ENCODE measurements at places on chromosomes 5 and 9.

DNA sequence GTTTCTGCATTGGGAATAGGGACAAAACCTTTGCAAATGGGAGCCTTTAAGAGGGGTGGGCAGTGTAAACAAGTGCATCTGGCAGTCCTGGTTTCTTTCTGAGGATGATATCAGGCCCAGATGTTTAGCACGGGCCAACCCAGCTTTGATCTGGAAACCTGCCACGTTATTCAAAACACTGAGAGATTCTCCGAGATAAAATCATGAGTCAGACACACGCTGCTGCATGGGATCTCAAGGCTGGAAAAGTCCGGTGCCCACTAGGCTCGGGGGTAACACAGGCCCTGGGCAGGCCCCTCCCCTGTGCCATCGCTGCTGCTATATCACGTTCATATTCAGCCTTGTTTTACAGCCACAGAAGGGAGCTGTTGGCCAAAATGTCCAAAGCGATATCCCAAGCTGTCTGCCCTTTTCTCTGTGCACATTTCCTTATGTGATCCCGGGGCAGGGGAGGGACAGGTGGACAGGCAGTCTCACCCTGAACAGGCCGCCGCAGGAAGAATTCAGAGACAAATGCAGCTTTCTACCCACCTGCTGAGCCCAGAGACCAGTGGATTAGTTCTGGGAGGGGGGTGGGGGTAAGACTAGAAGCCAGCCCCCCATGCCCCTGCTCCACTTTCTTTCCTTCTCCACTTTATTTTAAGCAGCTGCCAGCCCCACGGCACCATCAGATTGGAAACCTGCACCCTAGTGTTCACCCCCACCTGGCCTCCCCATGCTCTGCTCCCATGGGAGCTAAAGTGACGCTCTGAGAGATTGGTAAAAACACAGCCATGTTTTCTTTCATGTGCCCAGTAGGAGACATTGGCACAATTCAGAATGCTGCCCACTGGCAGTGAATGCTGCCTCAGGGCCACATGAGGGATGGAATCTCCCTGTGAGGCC, 63.1 kb downstream of the TMOD1 start:
- no peak for DNase-seq

DNA sequence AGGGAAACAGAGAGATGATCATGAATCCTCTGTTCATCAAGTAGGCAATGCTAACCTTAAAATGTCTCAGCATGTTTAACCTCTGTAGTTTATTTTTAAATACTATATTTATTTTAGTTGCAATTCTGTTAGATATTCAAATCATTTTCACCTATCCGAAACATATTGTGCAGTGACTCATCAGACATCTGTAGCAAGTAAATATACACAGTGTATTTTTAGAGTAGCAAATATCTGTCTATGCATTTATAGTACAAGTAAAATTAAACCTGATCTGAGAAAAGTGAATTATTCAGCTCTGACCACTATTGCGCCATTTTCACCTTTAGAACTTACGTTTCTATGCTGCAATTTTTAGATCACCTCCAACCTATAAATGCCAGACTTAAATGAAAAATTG, 24.3 kb upstream of the TUSC1 start:
- DNase-seq, result no peak

GRCh38 chr5:173325091-173325698, 3.0 kb downstream of the STC2 start:
- DNase-seq, result no peak

DNA sequence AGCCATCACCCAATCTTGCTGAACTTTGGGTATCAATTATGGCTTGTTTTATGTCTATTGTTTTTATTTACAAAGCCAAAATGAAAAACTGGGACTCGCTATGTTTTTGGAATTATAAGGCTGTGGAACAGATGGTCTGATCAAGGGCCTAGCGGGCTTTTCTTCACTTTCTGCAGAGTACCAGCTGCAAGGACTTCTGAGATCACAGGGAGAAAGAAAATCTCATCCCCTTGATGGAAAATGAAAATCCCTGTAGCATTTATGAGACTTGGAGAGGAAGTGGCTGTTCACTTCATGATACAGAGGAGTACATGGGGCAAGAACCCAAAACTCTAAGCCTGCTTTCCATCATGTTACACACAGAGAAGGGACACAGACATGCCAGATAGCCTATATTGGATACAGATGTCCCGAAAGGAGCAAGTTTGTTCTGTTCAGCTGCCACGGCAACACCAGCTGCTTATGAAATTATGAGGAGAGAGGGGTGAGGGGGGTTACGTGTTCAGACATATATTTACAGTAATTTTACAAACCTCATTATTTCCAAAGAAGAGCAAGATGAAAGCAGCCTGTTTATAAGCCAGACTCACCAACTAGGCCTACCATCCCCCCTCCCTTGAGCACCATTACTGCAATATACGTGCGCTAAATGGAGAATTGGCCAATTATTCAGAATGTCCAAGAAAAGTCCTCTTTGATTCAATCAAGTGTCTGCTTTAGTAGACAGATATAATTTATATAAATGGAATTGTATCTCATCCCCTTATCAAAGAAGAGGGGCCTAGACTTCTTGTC, 220.0 kb downstream of the MARCHF11 start:
- no peak for DNase-seq

DNA sequence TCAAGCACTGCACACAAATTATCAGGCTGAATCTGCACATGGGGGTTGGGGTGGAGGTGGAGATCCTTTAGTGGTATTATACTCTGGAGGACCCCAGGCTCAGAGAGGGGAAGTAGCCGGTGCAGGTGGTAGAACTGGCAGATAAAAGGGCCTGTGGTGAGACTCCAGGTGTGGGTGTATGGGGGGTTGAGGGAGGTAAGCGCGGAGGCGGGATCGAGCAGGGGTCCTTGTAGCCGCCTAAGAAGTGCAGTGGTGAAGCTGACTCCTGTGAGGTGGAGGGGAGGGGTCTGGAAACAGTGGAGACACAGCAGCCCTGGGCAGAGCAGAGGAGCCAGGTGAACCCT, 841 bp downstream of the ACSL6 start:
- DNase-seq, result no peak

GRCh38 chr9:98896632-98897031, 47.1 kb upstream of the COL15A1 start:
- no peak for DNase-seq

DNA sequence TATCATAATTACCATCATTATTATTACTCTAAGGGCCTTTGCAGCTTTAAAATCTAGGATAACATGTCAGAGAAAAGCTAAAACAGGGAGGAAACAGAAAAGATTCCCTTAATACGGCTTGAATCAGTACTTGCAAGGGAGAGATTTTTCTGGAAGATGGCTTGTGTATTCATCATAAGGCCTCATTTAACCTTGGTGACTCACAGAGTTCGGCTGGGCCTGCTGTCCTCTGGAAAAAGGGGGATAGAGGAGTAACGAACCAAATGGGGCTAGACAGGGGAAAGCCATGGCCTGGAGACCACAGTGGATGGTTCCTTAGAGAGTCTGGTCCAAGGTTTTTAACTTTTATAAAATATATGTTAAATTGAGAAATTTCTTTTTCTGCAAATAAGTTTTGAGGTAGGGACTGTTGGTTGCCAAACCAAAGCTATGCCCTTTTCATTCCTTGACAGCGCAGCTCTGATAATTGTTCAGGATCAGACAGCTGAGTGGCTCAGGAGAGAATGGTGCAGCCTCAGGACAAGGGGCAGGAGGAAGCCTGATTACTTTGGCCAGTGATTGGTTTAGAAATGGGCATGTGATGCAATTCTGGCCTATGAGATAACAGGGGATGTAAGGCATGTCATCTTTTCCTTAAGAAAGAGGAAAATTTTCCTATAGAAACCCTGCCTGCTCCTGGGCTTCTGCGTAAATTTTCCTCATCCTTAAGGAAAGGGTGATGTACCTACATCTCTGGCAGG, 25.6 kb upstream of the GSN start:
- no peak for DNase-seq

- DNase-seq, result no peak
Observed at GRCh38 chr9:83410701-83411100, 127.5 kb downstream of the FRMD3 start.

- DNase-seq, result no peak
Observed at GRCh38 chr5:88368201-88368600, 99.6 kb upstream of the TMEM161B start.

DNA sequence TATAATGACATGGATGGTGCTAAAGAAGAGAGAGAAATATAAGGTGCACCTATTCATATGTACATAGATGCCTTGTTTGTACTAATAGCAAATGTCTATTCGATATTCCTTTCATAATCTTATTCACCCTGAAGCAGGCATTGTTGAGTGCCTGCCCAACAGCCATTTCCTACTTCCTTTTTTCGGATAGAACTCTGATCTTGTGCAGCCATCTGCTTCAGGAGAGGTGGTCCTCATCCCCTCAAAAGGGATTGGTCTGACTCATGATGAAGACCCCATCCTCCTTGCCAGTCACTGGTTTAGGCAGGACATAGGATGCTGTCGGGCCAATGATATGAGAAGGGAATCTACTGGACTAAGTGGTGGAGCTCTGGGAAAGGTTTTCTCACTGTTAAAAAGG, 8.4 kb upstream of the RANBP3L start:
- DNase-seq, result no peak

GRCh38 chr5:55392669-55393068, 84.9 kb downstream of the MTREX start:
- no peak for DNase-seq

DNA sequence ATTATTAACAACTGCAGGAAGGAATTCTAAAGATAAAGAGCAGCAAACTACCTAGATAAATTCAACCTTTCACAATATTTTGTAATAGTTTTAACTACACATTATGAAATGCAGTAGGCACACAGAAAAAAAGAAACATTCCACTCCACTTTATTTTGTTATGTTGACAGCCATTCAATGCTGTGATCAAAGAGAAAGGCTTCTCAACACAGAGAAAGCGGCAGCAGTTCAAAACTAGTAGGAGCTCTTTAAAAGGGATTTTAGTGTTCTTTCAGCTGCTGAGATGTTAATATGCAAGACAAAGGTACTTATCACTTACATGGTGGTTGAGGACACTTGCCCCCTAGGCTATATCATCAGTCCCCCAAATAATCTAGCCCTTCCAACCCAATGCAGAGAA, 11.6 kb downstream of the CEMIP2 start:
- no peak for DNase-seq

DNA sequence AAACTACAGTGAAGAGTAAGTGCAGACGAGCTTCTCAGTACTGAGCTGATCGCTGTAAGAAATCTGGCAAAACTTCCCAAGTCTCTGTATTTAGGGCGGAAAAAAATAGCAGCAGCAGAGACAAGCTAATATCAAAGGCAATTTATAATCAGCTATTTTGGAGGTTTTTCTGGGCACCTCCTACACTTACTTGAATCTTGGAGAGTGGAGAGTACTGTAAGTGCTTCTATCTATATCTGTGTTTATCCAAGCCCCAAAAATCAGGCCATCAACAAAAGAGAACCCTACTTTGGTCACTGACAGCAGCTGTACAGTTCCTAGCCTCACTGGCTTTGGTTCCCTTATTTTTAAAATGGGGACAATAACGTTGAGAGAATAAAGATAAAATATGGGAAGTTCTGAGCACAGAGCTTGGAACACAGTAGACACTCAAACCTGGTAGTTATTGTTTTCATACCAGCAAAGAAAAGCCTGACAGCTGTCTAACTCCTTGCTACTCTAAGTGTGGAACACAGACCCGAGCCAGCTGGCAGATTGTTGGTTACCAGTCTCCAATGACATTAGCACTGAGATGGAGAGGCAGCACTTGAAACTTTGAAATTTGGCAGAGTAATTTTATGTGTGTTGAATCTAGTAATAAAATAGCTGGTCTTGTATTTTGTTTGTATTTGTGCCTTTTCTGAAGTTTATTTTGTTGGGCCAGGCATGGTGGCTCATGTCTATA, 96.0 kb upstream of the SLC28A3 start:
- no peak for DNase-seq

GRCh38 chr5:130104895-130105688, 200.8 kb downstream of the CHSY3 start:
- no peak for DNase-seq

DNA sequence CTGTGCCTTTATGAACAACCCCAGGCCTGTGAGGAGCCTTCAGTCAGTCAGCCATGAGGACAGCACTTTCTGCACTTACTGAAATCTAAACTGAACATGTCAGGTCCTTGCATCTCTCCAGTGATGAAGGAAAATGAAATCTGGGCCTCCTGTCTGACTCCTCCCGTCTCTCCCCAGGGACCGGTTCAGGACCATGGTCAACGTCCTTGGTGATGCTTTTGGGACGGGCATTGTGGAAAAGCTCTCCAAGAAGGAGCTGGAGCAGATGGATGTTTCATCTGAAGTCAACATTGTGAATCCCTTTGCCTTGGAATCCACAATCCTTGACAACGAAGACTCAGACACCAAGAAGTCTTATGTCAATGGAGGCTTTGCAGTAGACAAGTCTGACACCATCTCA, 77.0 kb upstream of the PLPP6 start:
- DNase-seq, result no peak

GRCh38 chr5:159536646-159537045, 206.4 kb upstream of the IL12B start:
- no peak for DNase-seq

DNA sequence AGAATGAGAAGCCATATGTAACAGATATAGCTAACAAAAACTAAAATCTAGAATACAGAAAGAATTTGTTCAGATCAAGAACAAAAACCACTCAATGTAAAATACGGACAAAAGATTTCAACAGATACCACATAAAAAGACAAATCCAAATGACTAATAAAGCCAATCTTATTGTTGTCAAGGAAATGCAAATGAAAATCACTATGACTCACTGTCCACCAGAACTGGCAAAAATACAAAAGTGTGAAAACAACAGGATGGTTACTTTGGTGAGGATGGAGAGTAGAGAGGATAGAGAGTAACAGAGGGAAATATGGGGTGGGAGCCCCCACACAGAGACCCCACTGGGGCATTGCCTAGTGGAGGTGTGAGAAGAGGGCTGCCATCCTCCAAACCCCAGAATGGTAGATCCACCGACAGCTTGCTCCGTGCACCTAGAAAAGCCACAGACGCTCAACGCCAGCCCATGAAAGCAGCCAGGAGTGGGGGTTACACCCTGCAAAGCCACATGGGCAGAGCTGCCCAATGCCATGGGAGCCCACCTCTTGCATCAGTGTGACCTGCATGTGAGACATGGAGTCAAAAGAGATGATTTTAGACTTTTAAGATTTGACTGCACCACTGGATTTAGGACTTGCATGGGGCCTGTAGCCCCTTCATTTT, 15.2 kb upstream of the RHOBTB3 start:
- DNase-seq, result no peak

DNA sequence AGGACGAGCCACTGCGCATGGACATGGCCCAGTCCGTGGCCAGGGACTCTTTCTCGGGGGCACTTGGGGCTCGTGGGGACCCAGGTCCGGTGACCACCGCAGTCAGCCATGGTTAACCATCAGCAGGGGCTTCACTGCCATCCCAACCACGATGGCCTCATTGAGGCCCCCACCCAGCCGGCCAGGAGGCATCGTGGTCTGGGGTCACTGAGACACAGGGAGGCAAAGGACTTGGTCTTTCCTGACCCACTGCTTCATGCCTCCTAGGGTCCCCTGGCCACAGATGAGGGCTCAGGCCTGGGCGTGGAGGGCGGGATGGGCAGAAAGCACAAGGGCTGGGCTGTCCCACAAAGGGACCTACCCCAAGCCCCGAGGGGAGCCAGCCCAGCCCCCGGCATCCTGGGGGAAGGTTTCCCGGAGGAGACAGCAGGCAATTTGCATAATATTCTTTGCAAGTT, 6.6 kb downstream of the NACC2 start:
- no peak for DNase-seq
